Esophagus mucosa (tissue), 1 donor: ENCODE measurements at places on chromosomes 6 and 20.

- ATAC-seq: peak; percentile 24
These were observed 10.9 kb upstream of the VSTM2L start for GRCh38 chr20:37892001-37892400.

DNA sequence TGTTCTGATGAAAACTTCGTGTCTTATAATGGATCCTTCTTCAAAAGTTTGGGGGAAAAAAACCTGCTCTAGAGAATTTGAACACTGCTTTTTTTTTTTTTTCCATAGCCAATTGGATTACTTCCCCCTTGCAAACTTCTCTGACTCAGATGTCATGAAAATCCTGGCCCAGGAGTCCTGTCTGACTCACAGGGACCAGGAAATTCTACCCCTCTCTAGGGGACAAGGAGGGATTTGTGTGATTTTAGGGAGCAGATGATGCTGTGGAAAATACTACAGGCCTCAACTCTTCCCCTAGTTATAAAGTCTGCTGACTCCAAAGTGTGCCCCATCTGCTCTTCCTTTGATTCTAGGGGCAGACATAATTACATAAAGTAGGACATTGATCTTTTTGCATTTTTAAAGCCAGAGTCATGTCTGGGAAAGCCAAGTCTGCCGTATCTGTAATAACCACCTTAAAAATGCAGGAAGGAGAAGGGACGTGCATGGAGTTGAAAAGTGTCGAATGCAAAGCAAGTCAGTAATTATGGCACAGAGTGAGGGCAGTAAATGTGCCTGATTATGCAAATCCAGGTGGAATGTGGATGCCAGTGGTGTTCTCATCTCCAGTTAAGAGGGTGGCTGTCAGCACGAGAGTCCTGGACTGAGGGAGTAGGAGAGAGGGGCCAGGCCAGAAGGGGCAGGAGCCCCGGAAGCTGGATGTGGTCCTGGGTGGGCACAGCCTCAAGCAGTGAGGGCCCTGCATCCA, 144.3 kb upstream of the SULF2 start:
- ATAC-seq: peak; percentile 15

- no peak for ATAC-seq
These were observed 5.6 kb downstream of the SLC17A5 start for GRCh38 chr6:73648166-73648565.

- ATAC-seq: no peak
These were observed 117.3 kb downstream of the TMEM170B start for GRCh38 chr6:11654876-11655275.

DNA sequence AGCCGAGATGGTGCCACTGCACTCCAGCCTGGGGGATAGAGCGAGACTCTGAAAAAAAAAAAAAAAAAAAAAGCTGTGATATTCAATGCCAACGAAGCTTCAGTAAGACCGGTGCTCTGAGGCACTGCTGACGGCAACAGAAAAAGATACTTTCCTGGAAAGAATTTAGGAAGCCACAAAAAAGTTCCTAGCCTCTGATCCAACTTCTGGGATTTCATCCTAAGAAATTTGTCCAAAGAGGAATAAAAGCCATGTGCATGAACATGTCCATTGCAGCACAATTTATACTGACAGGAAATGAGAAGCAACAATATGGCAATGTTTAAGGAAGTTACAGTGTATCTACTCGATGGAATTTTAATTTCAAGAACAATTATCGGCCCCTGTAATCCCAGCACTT, 24.5 kb upstream of the CARMIL1 start:
- no peak for ATAC-seq

DNA sequence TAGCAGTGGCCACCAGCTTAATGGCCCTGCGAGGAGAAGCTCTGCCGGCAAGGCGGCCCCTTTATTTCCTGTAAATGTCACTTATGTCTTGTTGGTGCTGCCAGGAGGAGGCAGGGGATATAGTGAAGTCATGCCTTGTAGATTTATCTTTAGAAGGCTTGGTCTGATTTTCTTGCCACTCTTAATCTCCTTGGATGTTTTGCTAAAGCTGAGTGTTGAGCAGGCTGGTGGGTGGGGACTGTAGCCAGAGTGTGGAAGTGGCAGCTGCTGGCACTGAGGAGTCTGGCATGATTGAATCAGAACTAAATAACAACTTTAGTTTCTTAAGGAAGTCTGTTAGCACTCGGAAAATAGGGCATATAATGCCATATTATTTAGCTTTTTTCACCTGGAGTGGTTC, 77.9 kb downstream of the PHF20 start:
- ATAC-seq: no peak

DNA sequence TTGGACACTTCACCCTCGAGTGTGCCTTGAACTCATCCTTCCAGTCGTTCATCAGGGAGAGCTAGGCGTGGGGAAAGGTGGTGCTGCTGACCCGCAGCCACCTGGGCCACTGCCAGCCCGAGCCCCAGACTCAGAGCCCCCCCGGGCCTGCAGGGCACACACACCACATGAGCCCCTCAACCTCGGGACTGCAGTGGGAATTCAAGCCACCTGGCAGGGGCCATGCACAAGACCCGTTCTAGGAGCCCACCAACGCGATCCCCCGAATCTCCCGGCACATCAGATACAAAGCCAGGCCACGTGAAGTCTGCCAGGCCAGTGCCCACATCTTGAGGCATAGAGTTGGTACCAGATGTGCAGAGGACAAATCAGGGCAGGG, 2.8 kb downstream of the ZNF512B start:
- no peak for ATAC-seq

GRCh38 chr6:121351916-121352315, 17.6 kb upstream of the TBC1D32 start:
- no peak for ATAC-seq

DNA sequence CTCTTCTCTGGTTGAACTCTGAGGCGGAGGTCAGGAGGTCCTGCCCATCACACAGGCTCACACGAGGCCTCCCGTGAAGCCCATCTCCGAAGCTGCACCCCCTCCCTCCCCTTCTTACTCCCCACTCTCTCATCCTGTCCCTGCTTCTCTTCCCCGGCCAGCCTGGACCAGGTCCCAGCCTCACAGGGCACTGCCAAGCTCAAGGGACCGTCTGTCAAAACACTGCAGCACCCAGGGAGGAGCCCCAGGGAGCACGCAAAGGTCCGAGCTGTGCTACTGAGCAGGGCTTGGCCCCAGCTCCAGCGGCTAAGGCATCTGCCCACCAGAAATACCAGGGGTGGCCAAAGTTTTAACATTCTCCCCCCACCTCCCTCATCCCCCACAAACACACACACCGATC, 70.0 kb downstream of the PSMG4 start:
- ATAC-seq: no peak

DNA sequence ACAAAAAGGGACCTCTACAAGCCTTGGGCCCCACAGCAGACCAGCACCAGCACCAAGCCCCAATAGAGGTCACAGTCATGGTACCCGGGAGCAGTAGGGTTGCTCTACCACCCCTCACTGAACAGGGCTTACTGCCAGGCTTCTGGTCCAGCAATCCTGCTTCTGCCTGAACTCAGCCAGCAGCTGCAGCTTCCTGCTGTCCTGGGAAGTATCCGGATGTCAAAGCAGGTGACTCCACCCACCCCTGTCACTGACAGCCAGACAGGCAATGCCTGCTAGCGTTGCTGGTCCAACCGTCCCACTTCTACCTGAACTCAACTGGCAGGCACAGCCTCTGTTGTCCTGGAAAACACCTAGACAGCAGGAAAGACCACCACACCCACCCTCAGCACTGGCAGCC, 47.0 kb upstream of the PCSK2 start:
- no peak for ATAC-seq

DNA sequence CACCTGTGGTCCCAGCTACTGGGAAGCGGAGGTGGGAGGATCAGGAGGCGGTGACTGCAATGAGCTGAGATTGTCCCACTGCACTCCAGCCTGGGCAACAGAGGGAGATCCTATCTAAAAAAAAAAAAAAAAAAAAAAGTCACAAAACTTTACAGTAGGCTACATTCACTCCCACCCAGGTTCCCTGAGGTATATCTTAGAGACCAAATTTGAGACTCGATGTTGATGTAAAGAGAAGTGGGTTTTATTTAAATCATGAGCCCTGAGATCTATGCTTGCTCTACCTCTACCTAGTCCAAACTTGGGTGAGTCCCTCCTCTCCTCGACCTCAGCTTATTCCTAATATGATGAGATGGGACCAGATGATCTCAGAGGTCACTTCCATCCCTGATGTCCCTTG, 8.8 kb upstream of the DEF6 start:
- no peak for ATAC-seq

- ATAC-seq: no peak
These were observed 328.4 kb downstream of the KIF16B start for GRCh38 chr20:16244892-16245291.

- no peak for ATAC-seq
These were observed 20.2 kb upstream of the FHL5 start for GRCh38 chr6:96542702-96543101.

- no peak for ATAC-seq
These were observed 4.9 kb downstream of the FUCA2 start for GRCh38 chr6:143506620-143507019.

- ATAC-seq: no peak
These were observed 1341.0 kb upstream of the EYS start for GRCh38 chr6:67047996-67048395.

GRCh38 chr6:46888578-46888977, 33.2 kb downstream of the ADGRF5 start:
- no peak for ATAC-seq

GRCh38 chr6:17859846-17860245, 127.6 kb downstream of the KIF13A start:
- no peak for ATAC-seq

GRCh38 chr6:100573166-100573565, 108.4 kb upstream of the SIM1 start:
- no peak for ATAC-seq

DNA sequence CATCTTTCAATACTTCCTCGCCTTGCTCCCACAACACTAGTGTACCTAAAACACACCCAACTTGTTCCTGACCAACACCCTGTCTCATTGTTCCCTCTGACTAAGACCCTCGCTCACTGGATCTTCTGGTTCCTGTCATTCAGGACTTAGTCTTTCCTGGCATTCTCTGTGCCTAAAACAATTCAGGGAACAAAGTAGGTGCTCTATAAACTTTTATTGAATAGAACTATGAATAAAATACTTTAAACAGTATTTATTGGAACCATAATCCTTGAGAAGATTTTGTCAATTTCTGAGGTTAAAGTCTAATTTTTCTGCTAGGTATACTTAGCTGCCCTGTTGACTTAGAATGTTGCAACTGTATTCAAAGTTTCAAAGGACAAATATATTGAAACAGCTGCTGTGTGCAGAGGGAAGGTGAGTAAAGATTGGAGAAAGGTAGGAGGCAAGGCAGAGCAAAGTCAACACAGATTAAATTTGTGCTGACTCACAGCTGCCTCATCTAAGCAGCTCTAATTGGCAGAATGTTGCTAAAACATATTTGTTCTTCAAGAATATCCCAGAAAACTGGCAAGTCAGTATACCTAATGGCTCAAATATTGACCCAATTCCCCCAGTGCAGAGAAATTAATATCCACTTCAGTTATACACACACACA, 37.6 kb downstream of the GSTA2 start:
- peak; percentile 88 for ATAC-seq

GRCh38 chr6:16433338-16433890, 195.0 kb downstream of the GMPR start:
- no peak for ATAC-seq

- peak; percentile 87 for ATAC-seq
These were observed 21.2 kb downstream of the TGM2 start for GRCh38 chr20:38143646-38144554.

DNA sequence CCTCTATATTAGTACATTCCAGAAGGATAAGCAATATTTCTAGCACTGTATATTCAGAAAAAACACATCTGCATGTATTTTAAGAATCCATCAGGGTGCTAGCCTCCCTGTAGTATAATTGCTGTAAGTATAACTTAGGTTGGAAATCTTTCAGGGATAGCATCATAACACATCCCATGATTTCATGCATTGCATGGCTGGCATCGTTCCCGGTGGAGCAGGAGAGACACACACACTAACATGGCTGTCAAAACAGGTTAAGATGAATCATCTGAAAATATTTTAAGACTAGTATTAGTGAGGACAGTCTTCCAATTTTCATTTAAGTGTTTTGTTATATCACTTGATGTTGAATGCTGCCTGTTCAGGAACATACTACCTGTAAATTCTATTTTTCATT, 32.1 kb upstream of the CENPW start:
- peak; percentile 89 for ATAC-seq

DNA sequence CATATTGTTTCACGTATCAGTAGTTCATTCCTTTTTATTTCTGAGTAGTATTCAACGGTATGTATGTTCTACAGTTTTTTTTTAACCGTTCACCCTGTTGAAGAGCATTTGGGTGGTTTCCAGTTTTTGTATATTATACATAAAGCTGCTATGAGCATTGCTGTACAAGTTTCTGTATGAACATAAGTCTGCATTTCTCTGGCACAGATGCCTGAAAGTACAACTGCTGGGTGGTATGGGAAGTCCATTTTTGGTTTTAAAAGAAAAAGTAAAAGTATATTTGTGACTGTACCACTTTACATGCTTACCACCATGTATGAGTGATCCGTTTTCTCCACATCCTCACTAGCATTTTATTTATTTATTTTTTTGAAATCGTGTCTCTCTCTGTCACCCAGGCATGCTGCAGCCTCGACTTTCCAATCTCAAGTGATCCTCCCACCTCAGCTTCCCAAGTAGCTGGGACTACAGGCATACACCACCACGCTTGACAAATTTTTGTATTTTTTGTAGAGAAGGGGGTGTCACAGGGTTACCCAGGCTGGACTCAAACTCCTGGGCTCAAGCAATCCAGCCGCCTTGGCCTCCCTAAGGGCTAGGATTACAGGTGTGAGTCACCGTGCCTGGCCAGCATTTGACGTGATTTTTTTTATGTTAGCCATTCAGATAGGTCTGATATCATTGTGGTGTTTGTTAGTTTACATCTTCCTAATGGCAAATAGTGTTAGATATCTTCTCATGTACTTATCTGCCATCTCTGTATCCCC, 11.0 kb upstream of the SIM1 start:
- ATAC-seq: no peak

DNA sequence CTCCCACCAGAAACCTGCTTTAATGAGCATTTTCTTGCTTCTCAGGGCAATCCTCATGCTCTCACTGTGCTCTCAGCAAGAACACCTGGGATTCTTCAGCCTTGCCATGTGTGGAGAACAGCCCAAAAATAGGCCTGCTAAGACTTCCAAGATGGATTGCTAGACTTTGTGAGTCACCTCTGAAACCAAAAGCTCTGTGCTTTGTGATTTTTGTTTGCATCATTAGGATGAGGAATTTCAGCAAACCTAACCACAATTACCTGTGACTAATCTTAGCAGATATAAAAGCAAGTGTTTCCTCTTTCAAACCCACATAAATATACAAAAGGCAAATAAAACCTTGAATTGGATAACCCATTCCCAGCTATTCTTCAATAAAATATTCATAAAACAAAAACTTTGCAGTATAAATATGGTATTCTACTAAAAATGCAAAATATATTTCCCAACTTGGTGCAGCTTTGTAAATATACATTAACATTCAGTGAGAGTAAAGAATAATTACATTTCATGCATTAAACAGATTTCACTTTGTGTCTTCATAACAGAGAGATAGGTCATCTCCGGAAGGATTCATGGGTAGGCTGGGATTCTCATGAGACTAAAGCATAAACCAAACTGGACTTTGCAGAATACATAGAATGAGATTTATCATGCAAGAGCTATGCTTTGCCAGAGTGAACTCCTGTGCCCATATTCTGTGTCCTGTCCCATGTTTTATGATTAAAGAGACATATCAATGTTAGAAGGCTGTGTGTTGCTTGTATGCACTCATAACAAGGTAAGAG, 33.5 kb downstream of the TPBG start:
- peak; percentile 94 for ATAC-seq

GRCh38 chr6:49225471-49225870, 237.6 kb downstream of the MMUT start:
- no peak for ATAC-seq

GRCh38 chr6:29559524-29560287, at the start of gene UBD:
TSS of gene UBD (minus strand) at chr6:29559732. CDS start at chr6:29559701, 31 bp downstream.
- ATAC-seq: no peak

- no peak for ATAC-seq
These were observed 19.3 kb downstream of the SULF2 start for GRCh38 chr20:47765691-47766594.
